ENCODE measurements at places on chromosomes 13 and 19. TPM values are rescaled to one million over a fixed set of nuclear protein-coding genes. Genes with fewer than 3 reads are reported as not detected.

DNA sequence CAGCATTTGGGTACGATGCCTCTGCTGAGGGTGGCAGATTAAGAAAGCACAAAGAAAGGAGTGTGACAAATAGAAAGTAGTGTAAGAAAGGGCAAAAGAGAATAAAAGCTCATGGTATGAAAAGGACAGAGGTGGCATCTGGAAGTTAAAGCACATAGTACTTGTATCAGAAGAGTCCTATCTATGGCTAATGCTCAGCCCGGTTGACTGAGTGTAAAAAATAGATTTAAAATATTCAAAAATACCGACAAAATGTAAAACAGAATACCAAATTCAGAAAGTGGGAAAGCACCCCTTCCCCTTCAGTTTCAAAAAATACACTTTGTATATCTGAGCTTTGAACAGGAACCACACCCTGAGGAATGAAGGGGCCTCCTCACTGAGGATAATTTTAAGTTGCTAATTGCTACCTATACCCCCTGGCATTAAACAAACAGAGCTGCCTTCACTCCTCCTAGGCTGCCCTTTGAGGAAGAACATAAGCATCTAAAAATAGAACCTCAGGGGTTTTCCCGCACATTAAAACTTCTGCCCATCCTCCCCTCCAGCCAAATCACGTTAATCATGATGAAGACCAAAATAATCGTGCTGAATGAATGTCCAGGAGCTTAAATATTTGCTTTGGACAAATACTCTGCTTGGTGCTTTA is 43.3 kb downstream of the DLEU7 start:
- no peak for DNase-seq

- DNase-seq = no peak
Observed at GRCh38 chr13:102401265-102401664, 583 bp downstream of the FGF14 start.

DNA sequence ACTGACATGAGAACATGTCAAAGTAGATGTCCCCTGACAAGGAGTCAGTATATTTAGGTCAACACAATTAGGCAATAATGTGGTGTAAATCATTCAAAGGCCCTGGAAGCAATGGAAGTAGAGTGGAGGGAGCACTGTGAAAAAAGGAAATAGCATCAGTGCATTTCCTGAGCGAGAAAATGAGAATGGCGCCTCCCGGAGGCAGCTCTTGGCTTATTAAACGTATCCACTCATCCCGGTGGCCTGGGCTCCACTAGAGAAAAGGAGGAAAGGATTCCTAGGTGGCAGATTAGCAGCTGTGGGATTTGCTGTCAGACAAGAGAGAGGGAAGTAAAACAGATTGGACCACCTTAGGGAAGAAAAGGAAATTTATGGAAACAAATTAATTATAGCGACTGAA is 173.7 kb upstream of the TMTC4 start:
- DNase-seq = no peak

DNA sequence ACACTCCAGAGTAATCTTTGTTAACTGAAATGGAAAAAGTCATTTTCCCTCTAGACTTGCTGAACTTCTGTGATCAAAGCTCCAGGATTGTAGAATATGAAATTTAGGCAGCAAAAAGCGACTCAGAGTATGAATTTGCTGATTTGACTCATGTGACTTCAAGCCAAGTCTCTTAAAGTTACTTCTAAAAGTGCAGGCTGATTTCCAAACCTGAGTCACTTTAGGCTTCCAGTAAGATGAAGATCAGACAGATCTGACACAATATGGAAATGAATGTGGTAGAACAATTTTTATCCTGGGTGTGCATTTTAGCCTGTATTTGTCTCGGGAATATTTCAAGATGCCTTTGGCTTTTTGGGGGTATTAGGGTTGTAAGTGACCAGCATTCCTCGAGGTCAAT is 151.0 kb upstream of the TMTC4 start:
- no peak for DNase-seq

- no peak for DNase-seq
Observed at GRCh38 chr19:52520013-52520412, 7.5 kb upstream of the ZNF808 start.

- DNase-seq = peak; percentile 60
Observed at GRCh38 chr19:49681830-49682229, 4.8 kb downstream of the PRMT1 start.

DNA sequence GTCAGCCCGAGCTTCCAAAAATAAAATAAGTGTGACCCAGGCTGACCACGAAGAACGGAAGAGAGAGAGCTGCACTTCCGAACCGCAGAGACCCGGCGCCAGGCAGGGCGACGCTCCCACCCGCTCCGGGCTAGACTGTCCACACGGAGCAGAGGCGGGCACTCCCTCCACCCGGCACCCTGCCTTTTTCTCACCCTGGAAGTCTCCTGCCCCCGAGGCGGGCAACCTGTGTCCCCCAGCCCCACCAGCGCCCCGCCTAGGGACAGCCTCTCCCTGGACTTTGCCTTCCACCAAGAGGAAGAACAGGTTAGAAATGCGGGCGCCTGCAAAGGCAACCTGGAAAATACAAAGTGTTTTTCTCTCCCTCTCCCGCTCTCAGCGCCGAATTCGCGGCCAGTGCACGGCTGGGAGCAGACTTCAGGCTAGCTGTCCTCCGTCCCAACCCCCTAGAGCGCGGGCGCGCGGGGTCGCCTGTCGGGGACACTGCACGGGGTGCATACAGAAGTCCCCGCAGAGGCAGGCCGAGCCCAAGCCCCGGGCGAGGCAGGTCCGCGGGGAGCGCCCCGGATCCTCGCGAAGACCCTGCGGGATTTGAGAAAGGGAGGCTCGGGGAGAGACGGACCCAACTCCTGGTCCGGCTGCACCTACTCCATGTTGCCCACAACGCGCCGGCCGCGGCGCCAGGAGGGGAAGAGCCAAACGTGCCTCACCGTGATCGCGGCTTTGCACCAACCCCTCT is 845 bp downstream of the SPRY2 start:
- peak; percentile 62 for DNase-seq

- DNase-seq = no peak
Observed at GRCh38 chr13:45289936-45290563, 50.9 kb downstream of the TPT1 start.

DNA sequence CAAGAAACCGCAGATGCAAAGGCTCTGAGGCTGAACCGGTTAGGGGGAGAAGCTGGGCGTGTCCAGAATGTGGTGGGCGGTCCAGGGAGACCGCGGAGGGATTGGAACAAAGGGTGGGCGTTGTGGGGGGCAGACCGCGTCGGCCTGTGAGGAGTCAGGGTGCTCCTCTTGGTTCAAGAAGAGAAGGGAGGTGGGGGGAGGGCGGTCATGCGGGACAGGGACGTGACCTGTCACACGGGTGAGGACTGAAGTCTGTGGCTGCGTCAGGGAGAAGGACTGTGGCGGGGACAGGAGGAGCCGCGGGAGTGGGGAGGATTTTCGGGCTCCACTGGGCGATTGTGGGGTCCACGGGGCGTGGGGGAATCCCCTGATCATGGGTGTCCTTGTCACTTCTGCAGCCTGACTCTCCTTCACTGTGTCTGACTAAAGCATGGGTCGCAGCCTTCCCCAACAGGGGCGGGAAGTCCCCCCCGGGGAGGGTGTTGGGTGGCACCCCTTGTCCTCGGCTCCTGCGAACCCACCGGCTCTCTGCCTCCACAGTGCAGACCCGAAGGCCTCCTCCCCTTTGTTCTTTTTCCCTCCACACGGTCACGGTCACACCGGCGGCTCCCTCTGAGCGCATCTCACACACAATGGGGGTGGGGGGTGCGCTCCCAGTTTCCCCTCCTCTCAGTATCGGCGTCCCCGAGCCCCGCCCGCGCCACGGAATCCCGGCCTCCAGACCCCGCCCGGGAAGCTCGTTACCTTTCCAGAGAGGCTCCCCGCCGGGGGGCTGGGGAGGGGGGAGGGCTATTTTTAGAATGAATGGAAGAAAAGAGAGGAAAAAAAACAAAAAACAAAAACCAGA is 16.4 kb upstream of the KCNN1 start:
- no peak for DNase-seq

DNA sequence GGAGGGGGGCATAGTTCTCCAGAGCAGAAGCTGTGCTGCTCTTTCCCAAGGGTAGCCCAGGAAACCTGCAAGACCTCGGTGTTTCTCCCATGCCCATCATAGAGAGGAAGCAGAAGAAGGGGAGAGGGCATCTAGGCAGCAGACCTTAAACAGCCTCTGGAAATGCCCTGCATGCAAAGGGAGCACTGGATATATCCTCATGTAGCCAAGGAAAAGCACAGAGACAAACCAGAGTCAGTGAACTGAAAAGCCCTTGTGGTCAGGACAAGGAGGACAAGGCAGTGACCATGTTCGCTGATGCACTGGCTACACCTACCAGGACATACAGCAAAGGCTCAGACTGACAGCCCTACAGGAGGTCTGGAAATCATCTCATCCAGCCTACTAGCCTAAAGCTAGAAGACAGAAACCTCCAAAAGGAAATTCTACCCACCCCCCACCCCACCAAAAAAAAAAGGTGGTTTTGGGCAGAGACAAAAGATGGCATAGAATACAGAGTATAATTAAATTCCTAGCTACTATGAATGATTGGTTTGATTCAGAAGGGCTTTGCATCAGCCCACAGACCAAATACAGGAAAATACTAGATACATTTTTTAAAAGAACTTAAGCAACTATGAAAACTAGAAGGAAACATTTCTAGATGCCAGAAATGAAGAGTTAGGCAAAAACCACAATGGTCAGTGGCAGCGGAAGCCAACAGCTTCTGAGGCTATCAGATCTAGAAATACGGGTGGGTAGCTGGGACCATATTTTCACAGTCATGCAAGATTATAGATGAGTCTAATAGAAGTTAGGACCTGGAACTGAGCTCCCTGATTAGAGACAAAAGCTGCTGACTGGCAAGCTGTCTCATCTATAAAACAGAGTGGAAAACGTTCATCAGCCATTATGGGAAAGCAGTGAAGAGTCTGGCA is 4.4 kb upstream of the TBC1D4 start:
- DNase-seq = no peak

DNA sequence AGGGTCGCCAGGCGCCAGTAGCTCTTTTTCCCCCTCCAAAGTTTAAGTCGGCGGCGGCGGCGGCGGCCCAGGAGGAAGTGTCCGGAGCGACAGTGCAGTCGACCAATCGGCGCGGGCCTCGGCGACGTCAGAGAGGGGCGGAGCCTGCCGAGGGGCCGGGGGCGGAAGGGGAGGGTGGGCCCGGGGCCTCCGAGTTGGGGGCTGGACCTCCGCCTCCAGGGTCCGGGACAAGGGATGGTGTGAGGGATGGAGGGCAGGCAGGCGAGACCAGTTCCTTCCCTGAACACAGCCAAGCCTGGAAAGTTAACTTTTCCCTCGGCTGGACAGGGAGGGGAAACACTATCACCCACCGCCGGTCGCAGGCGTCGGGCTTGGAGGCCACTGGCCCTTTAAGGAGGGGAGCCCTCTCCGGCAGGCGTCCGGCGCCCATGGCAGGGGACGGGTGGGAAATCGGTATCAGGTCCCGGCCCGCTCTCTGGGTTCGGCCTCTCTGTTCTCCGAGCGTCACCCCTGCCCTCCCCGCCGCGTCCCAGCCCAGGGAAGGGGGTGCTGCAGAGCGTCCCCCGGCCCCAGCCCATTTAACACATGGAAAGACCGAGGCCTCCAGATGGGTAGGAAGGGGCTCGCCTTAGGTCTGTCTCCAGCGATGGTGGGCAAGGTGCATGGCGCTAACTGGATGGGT is at the start of gene PRKD2:
TSS of gene PRKD2 (minus strand) at position 81 of the 682 bp plus-strand sequence. CDS start 744 bp downstream, outside the sequence.
- peak; percentile 86 for DNase-seq

- no peak for DNase-seq
Observed at GRCh38 chr13:49256841-49257240, 9.1 kb downstream of the CDADC1 start.

- DNase-seq = no peak
Observed at GRCh38 chr19:14655726-14656125, 18.9 kb downstream of the ADGRE3 start.

- DNase-seq = no peak
Observed at GRCh38 chr19:19911150-19911549, 10.4 kb downstream of the ZNF93 start.

The ZNF667 gene
- total RNA-seq = 3.9 TPM

The SMIM24 gene
- total RNA-seq = not detected

The SLC25A41 gene
- not detected for total RNA-seq

The PEX11G gene
- 10.4 TPM for total RNA-seq

The GPC6 gene
- total RNA-seq = 3.2 TPM

The FCER2 gene
- total RNA-seq = 0.61 TPM

Measured in adrenal gland (tissue), 19 donors.